ENCODE measurements at places on chromosomes 4 and X.

- DNase-seq: no peak
Observed at GRCh38 chrX:97846718-97847237, 963.1 kb downstream of the RPA4 start.

DNA sequence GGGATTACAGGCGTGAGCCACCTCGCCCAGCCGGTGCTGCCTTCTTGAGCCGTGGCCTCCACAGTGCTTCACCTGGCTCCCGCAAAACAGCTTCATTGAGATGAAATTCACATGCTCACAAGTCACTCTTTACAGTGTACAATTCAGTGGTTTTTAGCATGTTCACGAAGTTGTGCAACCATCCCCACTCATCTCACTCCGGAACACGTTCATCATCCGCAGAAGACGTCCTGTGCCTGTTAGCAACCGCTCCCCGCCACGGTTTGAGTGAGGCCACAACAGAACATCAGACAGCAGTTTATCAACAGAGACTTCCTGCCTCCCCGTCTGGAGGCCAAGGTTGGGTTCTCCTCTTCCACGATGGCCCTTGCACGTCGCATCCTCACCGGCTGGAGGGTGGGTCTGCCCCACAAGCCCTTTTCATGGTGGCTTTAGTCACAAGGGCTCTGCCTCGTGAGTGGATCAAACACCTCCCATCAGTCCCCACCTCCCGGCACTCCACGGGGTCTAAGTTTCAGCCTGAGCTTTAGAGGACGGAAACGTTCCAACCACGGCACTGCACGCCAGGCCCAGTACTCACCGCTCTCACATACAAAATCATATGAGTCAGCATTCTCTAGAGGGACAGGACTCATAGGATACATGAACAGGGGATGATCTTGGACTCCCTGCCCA is 29.6 kb upstream of the SPON2 start:
- peak; percentile 31 for DNase-seq

GRCh38 chrX:95760356-95760755 is 924.3 kb upstream of the DIAPH2 start:
- no peak for DNase-seq

DNA sequence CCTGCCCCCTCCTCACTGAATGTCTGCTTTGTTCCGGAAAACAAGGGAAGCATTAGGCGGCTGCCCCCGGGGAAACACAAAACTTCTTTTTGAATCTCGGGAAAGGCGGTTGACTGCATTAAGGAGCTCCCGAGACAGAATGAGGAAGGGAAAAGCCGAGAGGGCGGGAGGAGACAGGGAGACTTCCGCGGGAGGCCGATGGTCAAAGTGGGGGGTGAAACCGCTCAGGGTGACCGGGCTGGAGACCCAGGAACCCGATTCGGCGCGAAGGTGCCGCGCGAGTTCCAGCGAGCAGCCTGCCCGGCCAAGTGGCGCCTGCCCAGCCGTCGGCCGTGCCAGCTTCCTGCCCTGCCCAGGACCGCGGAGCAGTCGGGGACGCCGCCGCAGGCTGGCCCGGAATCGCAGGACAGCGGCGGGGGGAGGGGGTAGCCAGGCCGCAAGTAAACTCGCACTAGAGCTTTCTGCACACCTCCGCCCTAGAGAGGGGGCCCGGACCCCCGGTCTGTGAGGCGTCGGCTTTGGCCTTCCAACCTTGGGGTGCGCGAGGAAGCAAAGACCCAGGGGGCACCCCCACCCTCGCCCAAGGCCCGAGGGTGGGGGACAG is 55.1 kb upstream of the BCOR start:
- no peak for DNase-seq

DNA sequence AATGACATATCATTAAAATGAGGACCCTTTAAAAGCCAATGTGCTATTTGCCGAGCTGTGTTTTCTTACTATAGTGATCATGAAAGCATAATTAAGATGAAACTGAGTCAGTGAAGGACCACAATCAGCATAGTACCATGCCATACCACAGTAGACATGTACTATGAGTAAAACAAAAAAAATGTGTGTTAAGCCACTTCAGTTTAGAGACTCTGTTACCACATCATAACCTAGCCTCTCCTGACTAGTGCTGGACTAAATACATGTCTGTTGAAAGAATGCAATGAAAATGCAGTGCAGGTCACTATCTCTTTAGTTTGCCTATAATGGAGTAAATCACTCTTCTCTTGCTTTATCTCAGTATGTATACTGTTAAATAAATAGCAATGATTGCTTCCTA is 12.3 kb upstream of the DDX53 start:
- no peak for DNase-seq

DNA sequence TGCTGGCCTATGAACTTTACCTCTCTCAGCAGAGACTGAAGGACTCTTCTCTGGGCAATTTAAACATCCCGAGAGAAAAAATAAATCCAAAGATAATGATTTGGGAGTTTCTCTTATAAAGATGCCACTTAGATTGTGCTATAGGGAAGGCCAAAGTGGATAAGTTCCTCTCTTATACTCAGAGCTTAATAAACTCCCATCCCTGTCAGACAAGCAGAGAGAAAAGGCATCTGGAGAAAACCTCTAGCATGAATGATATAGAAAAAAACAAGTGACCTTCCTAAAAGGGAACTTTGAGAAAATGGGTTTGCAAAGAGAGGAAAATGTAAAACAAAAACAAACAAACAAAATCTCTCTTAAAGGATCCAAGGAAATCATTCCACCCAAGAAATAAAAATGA is 199.4 kb downstream of the PALLD start:
- DNase-seq: no peak

Measured in activated B cell treated with CpG ODN at 0.5 μM for 24 hours (primary cell).